ENCODE measurements at places on chromosomes 7 and 10. TPM values are rescaled to one million over a fixed set of nuclear protein-coding genes. Genes with fewer than 3 reads are reported as not detected.

GRCh38 chr10:12489806-12490205 lies 140.5 kb downstream of the CAMK1D start:
- no peak for DNase-seq

SPDYE1 gene
- not detected for total RNA-seq

DNA sequence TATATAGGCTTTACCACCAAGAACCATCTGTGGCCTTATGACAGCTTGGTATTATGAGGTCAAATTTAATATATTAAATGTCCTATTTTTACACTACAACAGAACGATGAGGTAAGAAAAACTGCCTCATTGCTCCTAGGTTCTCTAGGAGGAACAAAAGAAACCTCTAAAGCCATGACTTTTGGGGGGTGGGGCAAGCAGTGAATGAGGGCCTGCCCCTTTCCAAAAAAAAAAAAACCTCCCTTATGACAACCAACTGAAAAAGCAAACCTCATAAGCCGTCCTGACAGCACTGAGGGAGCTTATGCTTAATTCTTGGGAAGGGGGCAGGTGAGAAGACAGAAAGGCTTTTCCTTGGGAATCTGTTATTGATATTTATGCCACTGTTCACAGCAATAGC lies 116.6 kb downstream of the KMT2E start:
- no peak for DNase-seq

- DNase-seq = no peak
Measured at GRCh38 chr7:26860361-26860760, 4.0 kb downstream of the SKAP2 start.

GRCh38 chr10:47450442-47450841 lies 33.5 kb downstream of the ANXA8 start:
- no peak for DNase-seq

GRCh38 chr7:73850781-73851207 lies 8.5 kb upstream of the METTL27 start:
- DNase-seq = peak; percentile 81

PPP1R3C gene
- total RNA-seq = 58.0 TPM

- no peak for DNase-seq
Measured at GRCh38 chr7:70263471-70264255, 665.4 kb downstream of the AUTS2 start.

DNA sequence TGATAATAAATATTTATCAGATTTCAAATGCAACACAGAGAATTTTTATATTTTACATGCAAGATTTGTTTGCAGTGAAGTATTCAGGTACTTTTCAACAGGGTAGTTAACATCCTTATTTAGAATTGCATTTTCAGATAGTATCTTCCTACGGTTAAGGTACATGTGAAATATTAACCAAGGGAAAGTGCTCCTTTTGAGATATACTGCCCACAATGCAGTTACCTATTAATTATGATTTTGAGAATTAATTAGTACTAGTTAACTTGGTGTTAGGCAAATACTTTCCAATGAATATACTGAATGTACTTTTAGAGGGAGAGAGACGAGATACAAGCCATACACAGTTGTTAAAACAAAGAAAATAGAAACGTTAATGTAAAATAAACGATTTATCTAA lies 206.2 kb upstream of the YAE1 start:
- no peak for DNase-seq

CRHR2 gene
- 0.22 TPM for total RNA-seq

DNA sequence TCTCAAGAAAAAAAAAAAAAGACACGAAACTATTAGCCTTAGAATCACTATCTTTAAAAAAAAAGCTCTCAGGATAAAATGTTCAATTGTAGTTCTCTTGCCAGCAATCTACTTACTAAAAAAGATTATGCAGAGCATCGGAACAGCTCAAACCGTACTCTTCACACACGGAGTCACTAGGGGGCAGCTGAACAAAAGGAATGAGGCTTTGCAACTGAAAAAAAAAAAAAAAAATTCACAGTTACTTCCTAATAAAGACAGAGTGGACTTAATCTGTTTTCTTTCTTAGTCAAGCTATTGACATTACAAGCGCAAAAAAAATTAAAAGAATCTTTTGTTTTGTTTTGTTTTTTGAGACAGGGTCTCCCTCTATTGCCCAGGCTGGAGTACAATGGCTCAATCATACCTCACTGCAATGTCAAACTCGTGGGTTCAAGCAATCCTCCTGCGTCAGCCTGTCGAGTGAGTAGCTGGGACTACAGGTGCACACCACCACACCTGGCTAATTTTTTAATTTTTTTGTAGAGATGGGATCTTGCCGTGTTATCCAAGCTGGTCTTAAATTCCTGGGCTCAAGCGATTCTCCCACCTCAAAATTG lies 11.5 kb downstream of the PMS2 start:
- DNase-seq = no peak

GRCh38 chr7:101575168-101575567 lies 53.9 kb downstream of the MYL10 start:
- DNase-seq = no peak

C10orf90 gene
- 0.43 TPM for total RNA-seq

GRCh38 chr7:5694912-5695726 lies 86.3 kb downstream of the RNF216 start:
- DNase-seq = no peak

CFAP70 gene
- 0.71 TPM for total RNA-seq

DNA sequence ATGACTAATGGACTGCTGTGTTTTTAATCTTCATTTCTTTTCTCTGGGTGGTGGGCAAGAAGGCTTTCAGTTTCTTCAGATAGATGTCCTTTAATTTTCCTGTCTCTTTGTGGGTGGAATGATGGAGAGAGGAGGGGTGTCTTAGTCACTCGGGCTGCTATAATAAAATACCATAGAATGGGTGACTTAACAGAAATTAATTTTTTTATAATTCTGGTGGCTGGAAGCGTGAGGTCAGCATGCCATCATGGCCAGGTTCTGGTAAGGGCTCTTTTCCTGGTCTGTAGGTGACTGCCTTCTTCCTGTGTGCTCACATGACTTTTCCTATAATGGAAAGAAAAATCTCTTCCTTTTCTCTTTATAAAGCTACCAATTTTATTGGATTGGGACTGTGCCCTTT lies 6.3 kb downstream of the RSBN1L start:
- DNase-seq = no peak

DNA sequence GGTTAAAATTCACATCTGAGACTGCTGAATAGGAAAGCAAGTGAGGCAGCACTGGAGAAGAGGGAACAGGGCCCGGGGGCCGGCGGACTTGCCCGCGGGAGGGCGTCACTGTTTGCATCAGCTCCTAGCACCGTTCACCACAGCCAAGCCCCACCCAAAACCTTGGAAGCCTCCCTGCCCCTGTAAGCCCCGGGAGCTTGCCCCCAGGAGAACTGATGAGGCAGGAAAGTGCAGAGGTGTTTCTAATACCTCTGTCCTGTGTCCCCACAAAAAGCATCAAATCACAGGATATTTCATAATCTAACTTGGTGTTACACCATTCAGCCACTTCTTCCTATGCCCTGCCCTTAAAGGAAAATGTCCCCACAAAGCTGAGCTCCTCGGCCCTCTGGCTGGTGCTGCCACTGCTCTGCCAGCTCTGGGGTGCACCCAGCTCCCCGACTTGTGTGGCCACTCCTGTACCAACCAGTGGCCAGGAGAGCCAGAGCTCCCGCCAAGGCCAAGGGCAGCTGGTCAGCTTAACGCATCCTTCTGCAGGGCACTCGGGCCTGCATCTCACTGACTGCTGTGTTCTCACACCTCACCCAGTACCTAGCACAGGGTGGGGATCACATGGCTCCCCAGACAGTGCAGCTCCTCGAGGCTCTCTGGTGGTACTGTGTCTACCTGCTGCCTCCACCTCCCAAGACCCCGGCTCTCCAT lies 47.3 kb upstream of the CNPY1 start:
- DNase-seq = no peak

PKD2L1 gene
- total RNA-seq = not detected

ANKRD61 gene
- total RNA-seq = not detected

GRCh38 chr7:132090444-132090843 lies 485.8 kb downstream of the PLXNA4 start:
- DNase-seq = no peak

THSD7A gene
- 0.85 TPM for total RNA-seq

DNA sequence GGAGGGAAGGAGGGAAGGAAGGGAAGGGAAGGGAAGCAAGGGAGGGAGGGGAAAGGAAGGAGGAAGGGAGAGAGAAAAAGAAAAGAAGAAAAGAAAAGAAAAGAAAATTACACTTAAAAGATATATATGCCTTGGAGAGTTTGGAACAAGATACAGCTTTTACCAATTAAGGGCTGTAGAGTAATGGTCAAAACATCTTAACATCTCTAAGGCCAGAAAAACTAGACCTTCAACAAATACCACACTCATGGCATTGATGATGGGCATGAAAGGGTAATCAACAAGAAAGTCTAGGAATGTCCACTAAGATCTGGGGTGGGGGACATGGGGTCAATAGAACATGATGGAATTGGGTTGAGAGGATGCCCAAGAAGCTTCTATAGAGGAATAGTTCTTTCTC lies 74.5 kb downstream of the CREB3L2 start:
- DNase-seq = no peak

MKI67 gene
- total RNA-seq = 0.35 TPM

DNA sequence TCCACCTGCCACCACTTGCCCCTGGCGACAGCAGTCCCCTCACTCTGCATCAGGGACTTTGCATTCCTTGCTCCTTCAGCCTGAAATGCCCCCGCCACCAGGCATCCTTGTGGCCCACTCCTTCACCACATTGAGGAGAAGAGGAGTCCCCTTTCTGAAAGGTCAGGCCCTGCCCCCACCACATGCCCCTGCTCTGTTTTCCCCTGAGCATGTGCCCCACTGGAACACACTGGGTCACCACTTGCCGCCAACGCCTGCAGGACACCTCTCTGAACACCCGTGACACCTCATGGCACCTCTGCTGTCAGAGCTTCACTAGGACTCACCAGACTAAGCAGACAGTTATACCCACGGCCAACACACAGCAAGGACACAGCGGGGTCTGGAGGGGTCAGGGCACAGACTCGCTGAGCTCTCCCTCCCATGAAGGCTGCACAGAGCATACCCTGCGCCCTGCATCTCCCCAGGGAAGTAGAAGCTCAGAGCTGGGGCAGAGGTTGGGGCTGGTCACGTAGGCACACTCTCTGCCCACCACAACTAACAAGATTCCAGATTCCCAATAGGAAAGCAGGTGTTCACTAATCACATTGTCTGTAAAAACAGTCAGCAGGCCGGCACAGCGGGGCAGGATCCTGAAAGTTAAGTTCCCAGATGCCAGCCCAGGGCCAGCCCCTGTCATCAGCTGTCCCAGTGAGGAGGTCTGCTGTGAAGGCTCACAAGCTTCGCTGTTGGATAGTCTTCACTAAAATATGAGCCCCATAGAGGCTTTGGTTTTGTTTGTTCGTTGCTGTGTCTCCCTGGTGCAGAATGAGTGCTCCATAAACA lies 5.8 kb upstream of the AOC1 start:
- no peak for DNase-seq

GRCh38 chr7:28155019-28155660 lies 25.5 kb downstream of the JAZF1 start:
- no peak for DNase-seq

GARIN1A gene
- 0.63 TPM for total RNA-seq

- DNase-seq = no peak
Measured at GRCh38 chr7:28615091-28615490, 202.8 kb downstream of the CREB5 start.

TFR2 gene
- not detected for total RNA-seq

OR13A1 gene
- not detected for total RNA-seq

NUDT13 gene
- 0.90 TPM for total RNA-seq

DNA sequence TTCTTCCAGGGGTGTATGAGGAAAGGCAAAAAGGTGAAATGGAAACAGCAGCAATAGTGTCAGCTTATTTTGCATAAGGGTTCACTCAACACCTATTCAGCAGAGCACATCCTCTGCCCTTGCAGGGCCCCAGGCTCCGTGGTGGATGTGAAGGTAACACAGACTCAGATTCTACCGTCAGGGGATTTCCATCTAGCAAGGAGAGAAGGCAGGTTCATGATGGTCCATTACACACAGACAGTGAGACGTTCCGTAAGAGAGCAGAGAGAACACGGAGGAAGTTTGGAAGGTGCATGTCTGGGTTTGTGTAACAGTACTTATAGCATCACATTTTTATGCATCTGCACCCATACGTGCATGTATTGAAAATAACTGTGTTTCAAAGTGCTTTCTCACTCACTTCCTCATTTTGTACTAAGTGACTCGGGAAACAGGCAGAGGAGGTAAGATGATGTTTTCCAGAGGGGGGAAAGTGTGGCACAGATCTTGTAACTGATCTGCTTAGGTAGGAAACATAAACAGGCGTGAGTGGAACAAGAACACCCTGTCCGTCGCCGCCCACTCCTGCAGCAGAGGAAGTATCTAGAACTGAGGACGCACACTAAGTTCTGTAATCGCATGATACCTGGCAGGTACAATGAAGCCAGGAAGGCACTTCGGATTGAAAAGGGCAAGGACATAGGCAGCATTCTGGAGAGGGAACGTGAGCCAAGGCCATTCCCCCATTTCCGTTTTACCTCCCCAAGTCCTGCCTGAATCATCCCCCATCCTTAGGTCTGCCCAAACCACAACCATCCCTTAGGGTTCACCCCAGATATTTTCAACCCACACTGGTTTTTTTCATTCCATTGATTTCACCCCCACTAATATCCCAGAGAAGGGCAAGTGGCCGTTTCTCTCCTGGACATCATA lies 1.0 kb upstream of the ENO4 start:
- DNase-seq = no peak

GRCh38 chr7:2003931-2004812 lies 228.6 kb downstream of the MAD1L1 start:
- no peak for DNase-seq

GRCh38 chr7:54839575-54840213 lies 80.7 kb upstream of the SEC61G start:
- peak; percentile 84 for DNase-seq

DNA sequence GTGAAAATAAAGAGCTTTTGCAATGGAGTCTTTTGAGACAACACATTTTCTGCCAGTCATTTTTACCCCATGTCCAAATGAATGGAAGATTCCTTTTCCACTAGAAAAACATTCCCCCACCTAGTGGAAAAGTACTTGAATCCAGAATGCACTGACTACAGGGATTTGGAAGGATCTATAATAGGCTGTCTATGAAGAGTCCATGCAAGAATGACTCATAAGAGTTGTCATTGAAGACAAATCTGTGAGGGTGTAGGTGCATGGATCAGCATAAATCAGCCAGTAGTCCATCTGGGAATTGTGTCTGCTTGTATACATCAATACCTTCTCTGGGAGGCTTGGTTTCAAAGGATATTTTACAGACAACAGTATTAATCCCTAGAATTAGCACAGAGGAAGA lies 32.5 kb upstream of the TRUB1 start:
- DNase-seq = no peak
